Fibroblast of lung (primary cell): ENCODE measurements at places on chromosomes 12 and 14. TPM values are rescaled to one million over a fixed set of nuclear protein-coding genes. Genes with fewer than 3 reads are reported as not detected.

KCNK13 gene
- not detected in 2 replicates for total RNA-seq

INHBE gene
- total RNA-seq: 9.2 and 26.4 TPM in 2 replicates

FGF6 gene
- total RNA-seq: not detected in 2 replicates

WASHC4 gene
- total RNA-seq: 88.1 and 98.3 TPM in 2 replicates

TEX52 gene
- not detected in 2 replicates for total RNA-seq

PPP1R36 gene
- 1.0 and 1.3 TPM in 2 replicates for total RNA-seq

OR6C2 gene
- not detected in 2 replicates for total RNA-seq
